ENCODE measurements at places on chromosomes 3 and 15.

DNA sequence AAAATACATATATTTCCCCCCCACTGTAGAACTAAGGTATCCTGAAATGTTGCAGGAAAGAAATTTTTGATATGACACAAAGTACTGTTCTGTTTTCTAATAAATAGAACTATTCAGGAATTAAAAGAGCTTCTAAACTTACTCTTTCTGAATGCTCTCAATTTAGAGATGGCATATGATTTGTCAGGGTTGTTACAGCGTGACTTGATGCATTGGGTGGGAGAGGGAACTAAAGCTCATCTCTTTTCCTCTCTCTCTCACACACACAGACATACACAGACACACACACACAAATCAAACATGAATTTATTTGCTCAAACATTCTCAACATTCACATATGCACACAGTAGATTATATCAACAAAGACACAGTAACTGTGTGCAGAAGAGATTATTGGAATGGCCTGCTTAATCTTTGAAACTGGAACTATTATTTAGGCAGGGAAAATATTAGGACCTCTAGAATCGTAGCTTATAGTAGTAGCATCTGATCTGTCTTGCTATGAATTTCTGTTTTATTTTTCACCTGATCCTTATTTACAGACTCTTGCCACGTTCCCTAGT, 807.4 kb upstream of the GBE1 start:
- no peak for DNase-seq

GRCh38 chr15:74428970-74429780, 4.6 kb downstream of the SEMA7A start:
- no peak for DNase-seq

- no peak for DNase-seq
Measured at GRCh38 chr3:150965436-150965835, 7.1 kb downstream of the CLRN1 start.

DNA sequence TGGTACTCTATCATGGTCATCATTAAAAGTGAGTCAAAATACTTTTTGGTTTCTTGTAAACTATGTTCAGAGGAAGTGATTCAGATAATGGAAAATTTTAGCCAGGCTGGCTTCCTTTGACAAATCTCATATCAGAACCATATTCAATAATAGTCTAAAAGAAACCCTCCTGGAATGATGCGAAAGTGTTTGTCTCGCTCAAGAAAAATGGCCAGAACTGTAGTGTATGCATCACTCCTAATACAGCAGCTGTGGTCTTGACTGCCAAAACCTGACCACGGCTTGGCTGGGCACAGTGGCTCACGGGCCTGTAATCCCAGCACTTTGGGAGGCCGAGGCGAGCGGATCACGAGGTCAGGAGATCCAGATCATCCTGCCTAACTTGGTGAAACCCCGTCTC, 35.6 kb upstream of the KCNMB2 start:
- no peak for DNase-seq

DNA sequence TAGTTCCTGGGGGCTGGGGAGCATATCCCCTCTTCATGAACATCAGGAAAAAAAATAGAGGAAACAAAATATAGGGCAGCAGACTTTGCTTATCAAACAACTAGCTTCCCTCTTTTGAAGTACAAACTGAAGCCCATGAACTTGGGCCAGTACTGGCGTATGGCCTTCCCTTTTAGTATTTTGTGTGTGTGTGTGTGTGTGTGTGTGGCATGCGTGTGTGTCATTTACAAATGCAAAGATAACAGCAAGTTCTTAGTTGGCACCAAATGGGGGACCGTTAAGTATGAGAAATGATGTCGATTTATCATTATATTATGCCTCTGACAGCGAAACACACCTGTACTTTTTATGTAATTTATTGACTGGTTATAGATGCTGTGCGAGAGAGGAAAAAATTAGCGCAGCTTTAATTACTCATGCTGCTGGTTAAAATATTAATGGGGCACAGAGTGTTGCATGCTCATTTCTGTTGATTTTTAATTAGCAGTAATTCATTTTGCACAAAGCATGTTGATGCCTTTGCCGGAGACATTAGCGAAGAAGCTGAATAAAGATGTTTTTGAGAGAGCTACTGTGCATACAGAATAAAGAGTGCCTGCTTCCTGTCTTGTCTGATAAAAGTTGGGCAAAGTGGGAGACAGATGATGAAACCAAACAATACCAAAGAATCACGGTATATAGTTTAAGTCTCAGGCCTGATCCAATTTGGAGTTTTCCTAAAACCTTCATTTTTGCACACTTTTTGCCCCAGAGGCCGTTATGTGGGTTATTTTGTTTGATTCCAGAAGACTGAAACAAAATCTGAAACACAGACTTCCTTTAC, 297.1 kb downstream of the SATB1 start:
- no peak for DNase-seq

GRCh38 chr15:75827691-75828090, 15.6 kb upstream of the UBE2Q2 start:
- no peak for DNase-seq

DNA sequence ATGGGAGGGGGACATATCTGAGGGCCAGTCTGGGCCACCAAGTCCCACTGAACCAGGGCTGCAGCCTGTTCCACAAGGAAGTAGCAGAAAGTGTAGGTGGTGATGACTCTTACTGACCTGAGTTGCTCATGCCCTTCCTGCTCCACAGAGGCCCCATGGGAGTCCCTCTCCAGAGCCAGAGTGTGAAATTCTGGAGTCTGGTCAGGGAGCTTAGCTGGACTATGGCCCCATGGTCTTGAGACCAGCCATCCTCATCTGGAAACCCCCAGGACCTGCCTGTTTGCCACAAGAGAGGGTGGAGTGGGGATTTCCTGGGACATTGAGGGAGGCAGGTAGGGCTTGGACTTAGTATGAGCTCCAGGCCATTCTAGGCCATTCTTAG, 3.0 kb downstream of the SPINT1 start:
- no peak for DNase-seq

DNA sequence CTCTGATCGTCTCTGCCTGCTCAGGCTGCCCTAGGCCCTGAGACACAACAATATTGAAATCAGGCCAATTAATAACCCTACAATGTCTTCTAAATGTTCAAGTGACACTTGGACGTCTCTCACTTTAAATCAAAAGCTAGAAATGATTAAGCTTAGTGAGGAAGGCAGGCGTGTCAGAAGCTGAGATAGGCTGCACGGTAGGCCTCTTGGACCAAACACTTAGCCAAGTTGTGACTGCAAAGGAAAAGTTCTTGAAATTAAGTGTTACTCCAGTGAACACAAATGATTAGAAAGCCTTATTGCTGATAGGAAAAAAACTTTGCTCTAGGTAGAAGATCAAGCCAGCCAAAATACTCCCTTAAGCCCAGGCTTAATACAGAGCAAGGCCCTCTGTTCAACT, 2.2 kb downstream of the HPS3 start:
- DNase-seq = no peak

GRCh38 chr3:57998366-57999283, 9.6 kb upstream of the FLNB start:
- DNase-seq = no peak

DNA sequence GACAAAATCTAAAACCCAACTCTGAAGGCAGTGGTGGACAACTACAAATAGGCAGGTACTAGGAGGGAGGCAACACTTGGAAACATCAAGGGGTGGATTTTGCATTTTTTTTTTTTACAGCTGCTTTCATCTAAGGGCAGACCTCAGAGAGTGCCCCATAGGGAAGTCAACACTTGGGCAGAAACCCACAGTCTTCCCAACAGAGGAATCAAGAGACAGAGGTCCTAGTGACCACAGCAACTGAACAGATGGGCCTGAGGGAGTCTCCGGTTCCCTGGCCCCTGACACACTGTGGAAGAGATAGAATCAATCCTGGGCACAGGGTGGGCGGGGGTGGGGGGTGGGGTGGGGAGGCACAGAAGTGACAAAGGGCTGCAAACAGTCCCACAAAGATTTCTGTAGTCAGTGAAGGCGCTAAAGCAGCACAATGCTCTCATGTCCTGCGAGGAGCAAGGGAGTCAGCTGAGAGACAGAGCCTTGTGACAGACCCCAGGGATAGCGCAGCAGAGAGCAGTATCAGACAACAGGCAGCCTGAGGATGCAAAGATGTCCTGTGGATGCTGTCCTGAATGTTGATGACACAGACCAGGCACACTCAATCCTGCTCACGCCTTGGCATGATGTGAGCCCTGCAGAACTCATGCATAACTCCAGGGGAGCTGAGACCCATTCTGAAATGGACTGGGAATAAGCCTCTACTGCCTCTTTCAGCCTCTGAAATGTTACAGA, 6.9 kb upstream of the RFTN1 start:
- peak; percentile 90 for DNase-seq

DNA sequence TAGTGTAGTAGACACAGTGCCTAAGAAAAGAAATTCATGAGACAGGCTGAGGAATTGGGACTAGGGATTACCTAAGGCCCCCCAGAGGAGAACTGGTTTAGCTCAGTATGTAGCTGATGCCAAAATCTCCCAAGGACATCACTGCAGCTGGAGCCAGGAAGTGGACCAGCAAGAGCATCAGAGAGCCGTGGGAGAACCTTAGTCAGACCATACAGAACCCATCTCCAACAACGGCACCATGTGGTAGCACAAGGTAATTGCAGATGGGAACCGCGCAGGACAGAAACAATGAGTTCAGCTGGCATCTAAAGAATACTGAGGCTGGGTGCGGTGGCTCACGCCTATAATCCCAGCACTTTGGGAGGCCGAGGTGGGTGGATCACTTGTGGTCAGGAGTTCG, 81.7 kb downstream of the WNT5A start:
- peak; percentile 14 for DNase-seq

GRCh38 chr3:51932471-51933370, 9.0 kb downstream of the RRP9 start:
- no peak for DNase-seq

DNA sequence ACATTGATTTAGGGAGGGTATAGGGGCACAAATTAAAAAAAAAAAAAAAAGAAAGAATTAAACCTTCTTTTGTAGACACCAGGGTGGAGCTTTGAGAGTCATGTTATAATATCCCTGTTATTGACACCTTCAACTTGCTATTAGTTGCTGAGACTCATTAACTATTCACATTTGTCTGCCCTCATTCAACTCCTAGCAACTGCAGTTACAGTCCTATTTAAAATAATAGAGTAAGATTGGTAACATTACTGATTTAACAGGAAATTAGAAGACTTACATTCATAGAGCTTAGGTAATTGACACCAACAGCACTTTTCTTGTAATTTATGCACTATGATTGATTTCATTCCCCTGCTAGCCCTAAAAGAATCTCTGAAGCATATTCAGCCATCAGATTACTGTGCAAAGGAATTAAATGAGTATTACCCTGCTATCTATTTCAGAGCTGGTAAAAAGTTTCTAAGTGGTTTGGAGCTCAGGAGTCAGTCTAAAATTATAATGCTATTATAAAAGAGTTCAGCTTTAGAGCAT, 148.8 kb upstream of the TBL1XR1 start:
- DNase-seq = no peak

DNA sequence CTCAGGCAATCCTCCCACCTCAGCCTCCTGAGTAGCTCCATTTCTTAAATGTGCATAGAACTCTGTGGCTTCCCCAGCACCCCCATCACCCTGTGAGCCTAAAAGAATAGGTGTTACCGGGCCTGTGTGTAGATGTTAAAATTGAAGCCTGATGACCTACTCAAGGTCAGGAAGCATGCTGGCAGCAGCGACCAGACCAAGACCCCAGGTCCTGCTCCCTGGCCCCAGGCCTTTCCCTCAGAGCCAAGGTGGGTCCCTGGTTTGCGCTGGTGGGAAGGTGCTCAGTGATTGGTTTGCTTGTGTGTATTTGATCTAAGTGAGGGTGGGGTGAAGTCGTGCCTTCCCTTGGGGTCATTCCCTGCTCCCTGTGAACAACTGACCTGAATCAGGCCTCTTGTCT, 18.4 kb upstream of the CRABP1 start:
- no peak for DNase-seq

DNA sequence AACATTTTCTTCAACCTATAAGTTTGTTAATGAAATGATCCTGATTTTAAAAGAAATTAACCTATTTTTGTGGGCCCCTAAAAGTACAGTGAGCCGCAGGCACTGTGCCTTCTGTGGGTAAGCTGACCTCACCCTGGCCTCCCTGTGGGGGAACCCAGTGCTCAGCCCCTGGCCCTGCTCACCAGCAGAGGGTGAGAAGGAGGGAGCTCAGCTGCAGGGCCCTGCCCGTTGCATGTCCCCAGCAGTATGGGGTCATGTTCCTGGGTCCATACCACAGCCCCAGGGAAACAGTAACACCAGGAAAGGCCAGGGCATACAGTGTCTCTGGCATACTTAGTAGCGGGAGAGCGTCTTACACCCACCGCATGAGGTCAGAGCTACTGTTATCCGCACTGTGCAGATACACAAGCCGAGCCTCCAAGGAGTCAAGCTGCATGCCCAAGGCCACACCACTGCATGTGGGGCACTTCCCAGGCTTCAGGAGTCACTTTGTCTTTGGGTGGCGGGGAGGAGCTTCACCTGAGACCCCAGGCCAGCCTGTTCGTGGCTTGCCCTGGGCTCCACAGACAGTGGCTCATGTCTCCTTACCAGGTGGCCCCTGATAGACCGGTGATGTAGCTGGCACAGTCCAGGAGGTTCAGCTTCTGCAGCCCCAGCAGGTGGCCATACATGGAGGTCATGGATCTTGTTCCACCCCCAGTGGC, 22.6 kb upstream of the EHD4 start:
- DNase-seq = no peak

DNA sequence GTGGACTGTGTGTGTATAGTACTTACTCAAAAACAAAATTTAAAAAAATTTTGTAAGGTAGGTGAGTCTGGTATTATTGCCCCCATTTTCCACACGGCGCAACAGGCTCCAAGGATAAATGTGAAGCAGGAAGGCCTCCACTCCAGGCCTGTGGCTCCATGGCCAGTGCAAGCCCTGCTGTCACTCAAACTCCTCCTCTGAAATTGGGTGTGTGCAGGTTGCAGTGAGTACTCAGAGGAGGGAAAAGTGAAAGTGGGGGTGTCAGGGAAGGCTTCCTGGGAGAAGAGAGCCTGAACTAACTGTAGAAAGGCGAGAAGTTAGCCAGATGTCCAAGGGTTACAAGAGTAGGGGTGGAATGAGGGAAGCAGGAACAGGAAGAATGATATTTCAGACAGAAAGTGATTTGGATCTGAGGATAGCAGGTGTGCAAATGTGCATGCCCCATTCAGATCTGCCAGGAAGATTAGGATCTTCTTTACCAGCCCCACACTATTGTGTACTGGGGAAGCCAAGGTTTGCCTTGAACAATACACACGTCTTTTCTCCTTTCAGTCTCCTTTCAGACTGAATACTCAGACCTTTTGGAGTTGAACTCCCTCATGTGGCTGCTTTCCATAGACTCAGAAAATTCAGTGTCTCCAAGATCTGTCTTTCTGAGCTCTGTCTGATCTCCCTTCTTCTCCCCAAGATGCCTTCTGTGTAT, 48.7 kb upstream of the RYK start:
- DNase-seq = no peak

- DNase-seq = peak; percentile 22
Measured at GRCh38 chr15:77418966-77419835, 703 bp downstream of the PEAK1 start.

DNA sequence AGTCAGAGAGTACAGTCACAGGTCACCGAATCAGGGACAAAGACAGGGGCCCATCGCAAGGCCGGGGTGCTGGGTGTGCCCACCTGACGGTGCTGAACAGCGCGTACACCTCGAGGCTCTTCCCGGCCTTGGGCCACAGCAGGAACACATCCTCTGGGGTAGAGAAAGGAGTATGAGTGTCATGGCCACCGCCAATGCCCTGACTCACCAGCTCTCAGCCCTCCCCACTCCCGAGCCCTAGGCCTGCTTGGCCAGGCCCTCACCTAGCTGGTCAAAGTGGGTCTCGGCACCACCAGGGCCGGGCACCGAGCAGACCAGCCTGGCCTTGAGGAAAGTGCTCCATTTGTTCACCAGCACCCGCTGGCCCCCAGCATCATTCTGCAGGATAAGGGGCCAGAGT, 4.2 kb downstream of the SEMA3G start:
- no peak for DNase-seq
